ENCODE measurements at places on chromosomes 7 and 10.

DNA sequence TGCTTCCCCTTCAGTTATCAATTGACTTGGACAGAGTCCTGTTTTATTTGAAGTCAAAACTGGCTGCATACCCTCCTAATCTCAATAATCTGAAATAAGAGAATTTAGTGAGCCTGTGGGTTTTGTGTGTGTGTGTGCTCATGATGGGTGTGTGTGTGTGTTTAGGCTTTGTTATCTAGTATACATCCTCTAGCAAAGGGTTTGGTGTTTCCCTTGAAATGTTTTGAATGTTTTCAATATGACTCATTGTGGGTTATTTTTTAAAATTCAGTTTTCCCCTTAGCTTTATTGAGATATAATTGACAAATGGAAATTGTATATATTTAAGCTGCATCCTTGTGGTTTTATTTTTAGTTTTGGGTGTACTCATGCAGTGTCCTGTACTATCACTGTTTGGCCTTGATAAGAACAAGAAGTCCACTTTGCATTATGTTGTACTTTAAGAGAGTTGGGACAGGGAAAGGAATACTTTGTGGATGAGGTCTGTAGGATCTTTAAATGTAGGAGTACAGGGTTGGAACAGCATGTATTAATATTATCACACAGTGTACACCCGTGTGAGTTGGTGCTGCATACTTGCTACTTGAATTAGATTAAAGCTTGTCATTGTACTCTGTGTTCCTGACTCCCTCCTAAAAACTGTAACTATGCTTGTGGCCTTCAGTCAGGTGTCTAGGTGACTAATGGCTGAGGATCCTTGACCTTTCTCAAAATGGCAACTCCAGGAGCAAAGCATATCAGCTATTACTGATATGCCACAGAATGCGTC, 58.3 kb downstream of the VCL start:
- DNase-seq, result no peak

DNA sequence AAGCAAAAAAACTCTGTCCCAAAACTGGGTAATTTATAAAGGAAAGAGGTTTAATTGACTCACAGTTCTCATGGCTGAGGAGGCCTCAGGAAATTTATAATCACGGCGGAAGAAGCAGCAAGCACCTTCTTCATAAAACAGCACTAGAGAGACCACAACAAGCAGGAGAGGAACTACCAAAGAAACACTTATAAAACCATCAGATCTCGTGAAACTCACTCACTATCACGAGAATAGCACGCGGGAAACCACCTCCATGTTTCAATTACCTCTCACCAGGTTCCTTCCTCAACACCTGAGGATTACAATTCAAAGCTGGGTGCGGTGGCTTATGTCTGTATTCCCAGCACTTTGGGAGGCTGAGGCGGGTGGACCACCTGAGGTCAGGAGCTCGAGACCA, 48.5 kb downstream of the PDIA4 start:
- DNase-seq, result peak; percentile 25

DNA sequence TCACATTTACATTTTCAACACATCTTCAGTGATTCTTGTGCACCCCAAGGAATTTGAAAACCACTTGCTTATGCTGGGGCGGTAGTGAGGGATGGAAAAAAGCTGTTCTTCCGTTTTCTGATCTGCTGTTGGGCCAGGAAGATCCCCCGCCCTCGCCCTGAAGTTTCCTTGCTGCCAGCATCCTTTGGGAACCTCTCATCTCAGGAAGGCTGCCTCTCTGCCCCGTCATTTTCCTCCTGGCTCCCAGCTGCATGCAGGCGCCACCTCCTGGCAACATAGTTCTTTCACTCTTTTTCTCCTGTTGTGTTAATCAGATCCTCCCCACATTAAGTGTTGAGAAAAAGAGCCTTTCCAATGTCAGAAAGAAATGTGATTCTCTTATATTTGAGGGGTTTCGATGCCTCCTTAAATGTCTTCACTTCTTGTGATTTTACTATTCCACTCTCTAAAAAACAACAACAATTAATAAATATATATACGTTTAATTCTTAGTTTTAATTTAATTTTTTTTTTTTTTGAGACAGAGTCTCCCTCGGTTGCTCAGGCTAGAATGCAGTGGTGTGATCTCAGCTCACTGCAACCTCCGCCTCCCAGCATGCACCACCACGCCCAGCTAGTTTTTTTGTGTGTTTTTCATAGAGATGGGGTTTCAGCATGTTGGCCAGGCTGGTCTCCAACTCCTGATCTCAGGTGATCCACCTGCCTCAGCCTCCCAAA, 122.9 kb downstream of the RALA start:
- DNase-seq, result peak; percentile 32

GRCh38 chr7:91656541-91657482, 223.7 kb downstream of the MTERF1 start:
- no peak for DNase-seq

- DNase-seq, result no peak
Observed at GRCh38 chr10:6145166-6145987, 56.5 kb downstream of the RBM17 start.

DNA sequence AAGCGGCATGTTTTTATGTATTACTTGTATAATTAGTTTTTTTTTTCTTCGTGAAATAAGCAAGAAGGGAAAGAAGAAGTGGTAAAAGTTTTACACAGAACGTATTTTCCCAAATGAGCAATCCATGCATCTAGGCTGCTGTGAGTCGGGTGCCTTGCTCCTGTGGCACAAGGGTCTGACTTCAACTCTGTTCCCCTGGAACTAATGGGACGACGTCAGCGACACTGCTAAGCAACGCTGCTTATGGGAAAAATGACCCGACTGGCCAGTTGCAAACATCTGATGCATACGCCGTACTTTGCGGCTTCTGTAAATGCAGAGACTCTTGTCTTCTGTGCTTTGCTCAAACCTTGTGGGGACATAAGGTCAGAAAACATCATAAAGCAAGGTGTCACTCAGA, 66.3 kb downstream of the MPP7 start:
- no peak for DNase-seq

- no peak for DNase-seq
Observed at GRCh38 chr7:156222611-156223010, 410.3 kb upstream of the SHH start.

DNA sequence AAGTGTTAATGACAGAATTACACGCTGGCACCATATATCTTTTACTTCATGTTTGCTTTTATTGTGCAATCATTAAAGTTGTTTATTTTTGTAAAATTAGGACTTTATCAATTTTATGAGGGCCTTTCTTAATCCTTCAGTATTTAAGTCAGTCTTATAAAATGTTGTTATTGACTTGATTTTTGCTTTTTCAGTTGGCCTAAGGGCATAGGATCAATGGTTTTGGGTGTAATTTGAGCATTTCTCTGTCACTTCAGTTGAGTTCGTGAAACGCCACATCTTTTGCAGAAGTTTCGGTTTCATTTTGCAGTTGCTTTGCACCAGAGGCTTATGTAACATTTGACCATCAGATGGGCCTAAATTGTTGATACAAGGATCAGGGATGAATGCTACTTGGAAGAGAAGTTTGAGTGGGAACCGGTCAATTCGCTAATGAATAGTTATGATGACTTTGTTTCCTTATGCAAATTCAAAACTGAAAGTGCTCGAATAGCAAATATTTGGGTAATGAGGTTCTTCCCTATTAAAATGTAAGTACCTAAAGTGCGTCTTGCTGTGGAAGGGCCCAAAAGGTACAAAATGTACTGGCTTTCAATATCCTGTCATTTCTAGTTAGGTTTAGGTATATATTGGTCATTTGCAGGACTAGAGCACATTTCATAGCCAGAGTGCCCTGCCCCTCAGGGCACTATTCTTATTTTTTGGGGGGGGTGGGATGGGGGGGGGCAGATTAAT, 340.9 kb downstream of the LRMDA start:
- no peak for DNase-seq

- DNase-seq, result no peak
Observed at GRCh38 chr10:130111852-130112180, 1.2 kb upstream of the C10orf143 start.

DNA sequence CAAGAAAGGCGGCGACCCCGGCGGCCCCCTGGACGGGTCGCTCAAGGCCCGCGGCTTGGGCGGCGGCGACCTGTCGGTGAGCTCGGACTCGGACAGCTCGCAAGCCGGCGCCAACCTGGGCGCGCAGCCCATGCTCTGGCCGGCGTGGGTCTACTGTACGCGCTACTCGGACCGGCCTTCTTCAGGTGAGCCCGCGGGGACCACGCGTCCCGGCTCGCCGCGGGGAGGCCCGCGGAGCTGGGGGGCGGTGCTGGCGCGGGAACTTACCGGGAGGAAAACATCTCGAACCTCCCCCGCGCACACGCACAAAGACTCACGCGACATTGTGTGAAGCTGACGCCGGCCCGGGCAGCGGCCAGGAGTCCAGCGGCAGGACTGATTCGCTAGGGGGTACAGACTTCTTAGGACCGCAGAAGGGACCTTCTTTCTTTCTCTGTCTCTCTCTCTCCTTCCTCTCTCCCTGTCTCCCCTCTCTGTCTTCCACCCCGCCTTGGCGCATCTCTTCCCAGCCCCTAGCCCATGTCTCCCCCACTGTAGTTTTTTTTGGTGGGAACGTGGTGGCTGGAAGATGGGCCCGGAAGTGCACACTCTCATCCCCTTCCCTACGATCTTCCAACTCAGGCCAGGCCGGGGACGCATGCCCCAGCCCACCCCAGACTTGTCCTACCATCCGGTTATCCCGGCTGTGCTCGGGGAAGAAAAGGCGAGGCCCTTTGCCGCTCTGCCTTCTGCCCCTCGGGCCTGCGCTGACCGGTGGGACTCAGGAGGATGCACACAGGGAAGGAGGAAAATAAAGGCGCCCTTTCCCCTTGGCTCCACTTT, 1.2 kb downstream of the EN2 start:
- DNase-seq, result no peak

DNA sequence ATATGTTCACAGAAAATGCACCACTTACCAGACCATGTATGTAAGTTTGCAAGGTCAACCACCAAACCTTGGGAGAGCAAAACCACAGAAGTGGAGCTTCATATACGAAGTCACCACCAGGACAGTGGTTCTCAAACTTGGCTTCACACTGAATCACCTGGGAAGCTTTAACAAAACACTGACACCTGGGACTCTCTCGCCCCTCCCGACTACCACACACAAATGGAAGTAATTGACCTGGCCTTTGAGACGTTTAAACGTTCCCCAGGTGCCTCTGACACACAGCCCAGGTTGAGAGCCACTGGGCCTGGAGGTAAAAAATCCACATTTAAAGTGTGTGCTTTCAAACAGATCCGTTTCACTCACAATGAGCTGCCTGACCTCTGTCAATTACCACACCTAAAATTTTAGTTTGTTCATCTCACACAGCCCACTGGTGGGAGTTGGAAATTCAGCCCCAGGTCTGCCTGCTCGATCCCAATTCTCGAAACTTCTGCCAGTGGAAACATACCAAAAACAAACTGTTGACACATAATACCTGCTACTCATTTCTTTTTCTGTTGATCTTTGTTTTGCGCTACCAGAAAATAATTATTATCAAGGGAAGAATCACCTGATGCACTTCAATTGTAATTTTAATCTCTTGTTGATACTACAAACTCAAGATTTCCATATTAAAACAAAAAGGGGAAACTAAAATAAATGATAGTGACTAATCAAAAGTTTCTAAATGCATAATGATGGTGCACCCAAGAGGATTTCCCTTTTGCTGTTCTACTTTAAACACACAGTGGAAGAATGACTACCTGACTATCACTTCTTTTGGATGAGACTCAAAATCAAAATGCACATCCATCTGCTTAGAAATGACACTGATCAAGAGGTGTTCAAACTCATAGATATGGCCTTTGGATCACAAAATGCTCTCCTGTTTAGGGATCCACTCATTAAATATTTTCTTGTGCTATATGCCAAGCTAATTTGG, 26.6 kb downstream of the CDNF start:
- DNase-seq, result no peak

GRCh38 chr10:1110674-1111119, 54.5 kb downstream of the WDR37 start:
- no peak for DNase-seq

DNA sequence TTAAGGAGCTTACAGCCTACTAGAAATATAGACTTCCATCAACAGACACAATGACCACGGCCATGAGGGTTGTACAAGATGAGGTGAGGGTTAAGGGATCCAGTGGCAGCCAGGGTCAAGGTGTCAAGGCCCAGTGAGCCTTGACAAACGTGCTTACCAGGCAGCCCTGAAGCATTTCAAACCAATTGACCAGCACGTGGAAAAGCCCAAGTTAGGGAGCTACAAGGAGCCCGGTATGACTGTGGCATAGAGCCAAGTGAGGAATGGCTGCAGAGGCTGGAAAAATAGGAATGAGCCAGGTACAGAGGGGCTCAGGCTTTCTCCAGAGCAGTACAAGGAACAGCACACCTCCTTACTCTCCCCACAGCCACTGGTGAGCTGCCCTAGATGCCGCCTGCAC, 12.7 kb downstream of the AFAP1L2 start:
- no peak for DNase-seq

- DNase-seq, result peak; percentile 12
Observed at GRCh38 chr10:9010093-9010492, 955.6 kb downstream of the GATA3 start.

GRCh38 chr10:86218842-86219241, 147.8 kb downstream of the GRID1 start:
- DNase-seq, result no peak

DNA sequence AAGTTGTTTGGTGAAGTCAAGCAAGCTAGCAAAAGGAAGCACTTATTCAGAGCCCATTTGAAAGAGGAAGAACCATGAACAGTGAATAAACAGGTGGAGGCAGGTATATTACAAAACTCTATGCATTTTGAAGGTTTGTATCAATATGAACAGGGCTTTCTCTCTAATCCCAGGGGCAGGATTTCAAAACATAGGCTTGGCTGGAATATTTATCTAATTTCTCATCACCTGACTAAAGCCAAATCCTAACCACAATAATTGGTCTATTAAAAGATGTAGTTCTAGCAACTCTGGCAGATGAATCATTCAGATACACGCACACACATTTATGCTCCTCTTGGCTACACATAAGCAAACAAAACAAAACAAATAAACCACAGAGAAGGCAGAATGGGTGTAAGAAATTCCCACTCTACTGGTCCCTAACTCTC, 554.4 kb downstream of the INHBA start:
- no peak for DNase-seq

DNA sequence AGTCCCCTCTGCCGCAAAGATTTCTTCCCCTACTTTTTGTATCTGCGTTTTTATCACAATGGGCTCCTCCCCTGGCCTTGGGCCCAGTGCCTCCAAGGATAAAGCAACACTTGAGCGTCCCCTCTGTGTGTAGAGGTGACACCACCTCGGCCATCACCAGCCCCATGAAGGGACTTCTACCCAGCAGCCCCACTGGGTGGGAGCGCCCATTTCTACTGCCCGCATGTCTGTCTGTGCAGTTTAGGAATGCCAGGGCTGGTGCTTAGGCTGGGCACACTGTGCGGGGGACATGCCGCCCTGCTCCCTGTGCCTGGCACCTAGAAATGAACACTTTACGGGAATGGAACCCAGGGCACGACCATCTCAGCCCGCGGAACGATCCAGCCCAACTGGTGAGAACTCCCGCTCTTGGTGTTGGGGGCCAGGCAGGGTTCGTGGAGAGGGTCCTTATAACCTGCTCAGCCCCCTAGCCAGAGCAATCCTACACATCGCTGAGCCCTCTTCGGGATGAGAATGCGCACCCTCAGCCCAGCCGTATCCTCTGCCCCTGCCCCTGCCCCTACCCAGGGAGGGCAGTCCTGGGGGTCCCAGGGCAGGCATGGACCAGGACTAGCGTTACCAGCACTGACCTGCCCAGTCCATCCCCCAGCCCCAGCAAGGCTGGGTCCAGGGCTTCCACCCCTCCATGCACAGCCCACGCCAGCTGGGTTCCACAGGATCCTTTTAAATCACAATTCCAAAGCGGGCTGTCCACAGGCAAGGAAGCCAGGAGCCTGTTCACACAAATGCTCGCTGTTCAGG, 12.8 kb downstream of the CRYGN start:
- DNase-seq, result no peak

GRCh38 chr10:102131286-102132170, 1.3 kb upstream of the PPRC1 start:
- DNase-seq, result no peak
